Ammon's horn (tissue), 1 donor: ENCODE measurements at places on chromosomes 7 and 10.

GRCh38 chr7:106182904-106183303, 70.8 kb upstream of the SYPL1 start:
- DNase-seq, result no peak

- no peak for DNase-seq
Measured at GRCh38 chr7:7707246-7707645, 11.2 kb downstream of the RPA3 start.

- no peak for DNase-seq
Measured at GRCh38 chr7:104098890-104099289, 108.9 kb downstream of the ORC5 start.

DNA sequence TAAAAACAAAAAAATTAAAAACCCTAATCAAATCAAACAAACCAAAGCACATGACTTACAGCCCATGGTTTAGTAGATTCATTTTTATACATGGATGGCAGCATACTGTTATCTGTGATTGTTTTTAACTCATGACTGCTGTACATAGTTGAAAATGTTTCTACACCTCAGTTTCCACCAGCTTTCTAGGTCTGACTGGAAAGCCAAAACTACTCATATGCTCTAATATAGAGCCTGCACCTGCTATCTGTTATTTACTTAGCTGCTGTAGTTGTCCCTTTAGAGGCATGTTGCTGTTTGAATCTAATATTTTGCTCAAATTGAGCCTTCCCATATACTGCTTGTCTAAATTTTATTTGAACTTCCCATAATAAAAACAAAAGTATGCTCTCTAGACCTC, 289.9 kb upstream of the LRRN3 start:
- DNase-seq, result no peak

GRCh38 chr7:42080841-42081586, 156.0 kb downstream of the GLI3 start:
- no peak for DNase-seq

DNA sequence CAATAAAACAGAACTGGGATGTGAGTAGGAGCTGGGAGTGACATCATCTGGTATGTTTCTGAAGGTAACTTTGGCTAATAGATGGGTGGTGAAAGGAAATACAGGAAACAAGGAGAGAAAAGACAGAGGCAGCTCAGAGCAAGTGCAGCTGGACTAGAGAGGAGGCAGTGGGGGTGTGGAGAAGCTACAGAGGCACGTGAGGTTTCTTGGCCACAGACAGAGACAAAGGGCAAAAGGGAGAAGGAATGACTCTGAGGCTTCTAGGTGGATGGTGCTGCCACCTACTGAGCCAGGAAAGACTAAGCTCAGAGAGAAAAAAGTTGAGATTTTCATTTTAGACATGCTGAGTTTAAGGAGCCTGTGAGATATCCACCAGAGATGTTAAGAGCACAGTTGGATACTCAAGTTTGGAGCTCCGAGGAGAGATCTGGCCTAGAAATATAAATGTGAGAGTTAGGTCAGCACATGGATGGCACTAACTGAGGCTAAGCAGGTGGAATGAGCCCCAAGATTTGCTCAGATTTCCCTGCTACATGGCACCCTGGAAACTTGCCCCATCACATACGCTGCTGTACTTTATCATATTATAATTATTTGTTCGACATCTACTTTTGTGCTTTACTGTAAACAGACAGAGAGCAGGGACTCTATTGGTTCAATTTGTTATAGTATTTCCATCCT, 293.0 kb upstream of the IMMP2L start:
- DNase-seq, result peak; percentile 81

DNA sequence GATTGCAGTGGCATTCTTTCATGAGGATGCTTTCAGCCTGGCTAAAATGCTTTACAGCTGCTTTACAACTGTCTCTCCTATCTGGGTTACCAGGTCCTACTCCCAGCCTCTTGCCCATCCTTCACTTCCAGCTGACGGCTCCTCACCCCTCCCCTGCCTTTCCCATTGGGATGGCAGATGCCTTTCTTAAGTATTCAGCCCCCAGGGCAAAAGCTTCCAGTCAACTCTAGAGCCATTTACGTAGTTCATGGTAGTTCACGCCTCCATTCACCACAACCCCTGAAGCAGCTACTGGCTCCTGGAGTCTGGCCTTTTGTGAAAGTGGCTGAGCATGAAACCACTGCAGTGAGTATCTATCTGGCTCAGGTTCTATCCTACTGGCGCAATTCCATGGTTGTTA, 17.2 kb upstream of the BMPER start:
- no peak for DNase-seq

- no peak for DNase-seq
Measured at GRCh38 chr10:4067531-4067930, 282.5 kb upstream of the KLF6 start.

- no peak for DNase-seq
Measured at GRCh38 chr7:30521532-30521931, 16.9 kb upstream of the GGCT start.

DNA sequence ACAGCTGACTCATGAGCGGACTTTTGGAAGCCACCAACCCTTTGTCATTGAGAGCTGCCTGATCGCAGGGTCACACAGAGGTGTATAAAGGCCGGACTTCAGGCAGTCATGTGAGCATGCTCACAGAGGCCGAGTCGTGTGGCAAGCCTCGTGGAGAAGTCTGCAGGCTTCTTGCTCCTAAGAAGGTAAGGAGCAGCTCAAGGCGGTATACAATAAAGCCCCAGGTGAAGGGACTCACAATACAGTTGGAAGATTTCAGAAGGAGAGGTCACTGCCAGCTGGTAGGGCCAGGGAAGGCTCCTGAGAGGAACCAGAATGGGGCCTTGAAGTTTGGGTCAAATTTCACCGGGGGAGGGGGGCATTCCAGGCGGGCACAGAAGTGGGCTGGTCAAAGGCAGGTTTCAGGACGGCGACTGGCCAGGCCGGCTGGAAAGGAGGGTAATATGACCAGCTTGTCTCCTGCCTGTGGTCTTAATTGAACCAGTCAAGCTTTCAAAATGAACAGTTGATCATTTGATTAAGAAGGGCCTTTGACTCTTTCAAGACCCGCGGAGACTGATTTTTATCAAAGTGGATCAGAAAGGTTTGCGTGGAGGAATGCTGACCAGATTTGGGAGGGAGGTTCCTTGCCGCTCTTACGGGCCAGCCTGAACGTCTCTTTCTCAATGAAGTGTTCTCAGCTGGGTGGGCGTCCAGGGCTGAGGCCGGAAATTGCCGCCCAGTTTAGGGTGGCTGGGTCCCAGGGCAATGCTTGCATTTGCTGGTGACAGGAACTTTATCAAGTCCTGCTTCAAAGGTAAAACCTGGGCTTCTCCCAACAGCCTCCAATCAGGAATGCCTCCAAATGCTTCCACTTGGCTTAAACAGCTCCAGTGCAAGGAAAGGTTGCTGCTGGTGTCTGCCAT, 178.6 kb downstream of the EMX2 start:
- no peak for DNase-seq

DNA sequence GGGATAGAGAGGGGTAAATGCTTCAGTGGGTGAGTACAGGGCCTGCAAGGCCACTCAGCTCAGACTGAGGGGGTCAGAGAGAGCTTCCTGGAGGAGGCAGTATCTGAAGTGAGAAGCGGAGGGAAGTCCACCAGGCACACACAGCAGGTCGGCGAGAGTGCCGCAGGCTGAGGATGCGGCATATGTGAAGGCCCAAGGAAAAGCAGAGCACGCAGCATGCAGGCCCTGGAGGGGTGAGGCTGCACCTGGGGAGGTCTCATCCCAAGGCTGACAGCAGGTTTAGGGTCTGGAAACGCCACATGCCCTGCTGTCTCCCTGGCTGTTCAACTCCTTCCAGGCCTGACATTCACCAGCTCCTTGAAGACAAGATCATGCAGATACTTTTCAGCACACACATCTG, 40.4 kb upstream of the PSAP start:
- DNase-seq, result no peak

DNA sequence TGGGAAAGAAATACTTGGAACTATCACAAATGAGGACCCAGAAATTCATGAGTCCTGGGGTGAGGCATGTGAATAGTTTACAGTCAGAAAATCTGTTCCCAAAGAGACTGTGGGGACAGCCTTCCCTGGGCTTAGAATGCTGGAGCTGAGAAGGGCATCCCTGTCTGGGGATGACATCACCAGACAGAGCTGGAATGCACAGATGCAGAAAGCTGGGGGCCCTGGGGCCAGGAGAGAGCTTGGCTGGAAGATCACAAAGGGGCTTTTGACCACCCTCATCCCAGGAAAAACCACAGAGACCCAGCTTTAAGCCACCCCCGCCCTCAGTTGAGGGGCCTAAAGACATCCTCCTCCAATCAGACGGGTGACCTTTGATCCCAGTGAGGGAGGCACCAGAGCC, 264.5 kb downstream of the PLXNA4 start:
- no peak for DNase-seq

- DNase-seq, result no peak
Measured at GRCh38 chr10:24382596-24382978, 173.6 kb downstream of the KIAA1217 start.

GRCh38 chr10:31920538-31920937, 8.1 kb downstream of the ARHGAP12 start:
- DNase-seq, result no peak

DNA sequence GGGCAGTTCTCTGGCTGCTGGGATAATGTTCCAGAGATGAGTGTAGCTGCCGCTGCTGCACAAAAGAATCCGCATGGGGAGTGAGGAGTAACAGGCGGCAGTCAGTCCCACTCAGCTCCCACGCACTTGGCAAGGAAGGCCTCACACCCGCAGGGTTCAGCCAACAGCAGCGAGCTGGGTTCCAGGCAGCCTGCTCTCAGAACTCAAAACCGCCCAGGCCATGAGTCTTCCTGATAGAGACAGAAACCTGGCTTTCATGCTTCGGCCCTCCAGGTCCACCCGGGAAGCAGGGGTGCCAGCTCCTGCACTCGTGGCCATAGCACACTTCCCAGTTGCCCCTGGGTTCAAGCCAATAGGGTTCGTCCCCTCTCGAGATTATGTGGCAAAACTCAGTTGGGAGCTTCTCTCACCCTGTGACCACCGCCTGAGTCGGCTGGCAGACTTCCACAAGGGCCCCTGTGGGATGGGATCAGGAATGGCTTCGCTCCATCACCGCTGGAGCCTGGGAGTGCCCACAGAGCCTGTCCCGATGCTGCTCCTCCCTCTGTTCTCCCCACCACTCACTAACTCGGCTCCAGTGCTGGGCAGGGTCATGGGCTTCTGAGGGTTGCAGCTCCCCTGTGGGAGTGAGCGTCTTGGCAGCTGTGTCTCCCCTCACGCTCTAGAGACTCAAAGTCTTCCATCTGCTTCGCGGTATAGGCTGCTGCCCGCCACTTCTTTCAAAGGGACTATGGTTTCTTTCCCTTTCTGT, 20.6 kb downstream of the CLRN3 start:
- peak; percentile 70 for DNase-seq

DNA sequence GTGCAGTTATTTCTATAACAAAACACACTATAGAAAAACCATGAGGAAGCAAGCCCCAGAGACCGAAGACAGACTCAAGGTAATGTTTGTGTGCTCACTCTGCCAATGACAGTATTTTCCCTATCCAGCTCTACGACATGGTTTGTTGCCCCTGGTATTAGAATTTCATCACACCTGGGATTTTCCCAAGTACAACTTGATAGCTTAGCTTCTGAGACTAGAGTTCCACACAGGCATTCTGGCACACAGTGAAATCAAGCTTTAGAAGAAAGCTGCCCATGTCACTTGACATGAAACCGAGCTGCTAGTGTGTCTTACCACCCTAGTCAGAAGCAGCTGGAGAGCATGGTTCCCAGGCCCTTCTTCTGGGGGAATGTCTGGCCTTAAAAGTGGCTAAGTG, 44.1 kb upstream of the AKR1E2 start:
- no peak for DNase-seq

GRCh38 chr7:21642422-21642821, 99.6 kb downstream of the DNAH11 start:
- no peak for DNase-seq

DNA sequence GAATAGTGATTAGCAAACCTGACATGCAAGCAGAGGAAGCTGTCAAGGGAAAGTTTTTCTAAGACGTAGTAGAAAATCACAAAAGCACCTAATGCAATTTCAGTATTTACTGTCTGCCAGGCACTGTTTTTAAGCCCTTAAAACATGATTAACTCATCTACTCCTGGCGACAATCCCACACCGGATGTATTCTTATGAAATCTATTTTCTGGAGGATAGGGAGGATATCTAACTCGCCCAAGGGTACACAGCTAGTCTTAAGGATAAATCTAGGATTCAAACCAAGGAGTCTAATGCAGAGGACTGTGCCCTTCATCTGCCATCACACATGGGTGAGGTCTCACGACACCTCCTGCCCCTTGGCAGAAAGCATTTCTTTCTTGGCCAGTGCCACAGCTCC, 47.8 kb upstream of the FIGNL1 start:
- DNase-seq, result no peak

DNA sequence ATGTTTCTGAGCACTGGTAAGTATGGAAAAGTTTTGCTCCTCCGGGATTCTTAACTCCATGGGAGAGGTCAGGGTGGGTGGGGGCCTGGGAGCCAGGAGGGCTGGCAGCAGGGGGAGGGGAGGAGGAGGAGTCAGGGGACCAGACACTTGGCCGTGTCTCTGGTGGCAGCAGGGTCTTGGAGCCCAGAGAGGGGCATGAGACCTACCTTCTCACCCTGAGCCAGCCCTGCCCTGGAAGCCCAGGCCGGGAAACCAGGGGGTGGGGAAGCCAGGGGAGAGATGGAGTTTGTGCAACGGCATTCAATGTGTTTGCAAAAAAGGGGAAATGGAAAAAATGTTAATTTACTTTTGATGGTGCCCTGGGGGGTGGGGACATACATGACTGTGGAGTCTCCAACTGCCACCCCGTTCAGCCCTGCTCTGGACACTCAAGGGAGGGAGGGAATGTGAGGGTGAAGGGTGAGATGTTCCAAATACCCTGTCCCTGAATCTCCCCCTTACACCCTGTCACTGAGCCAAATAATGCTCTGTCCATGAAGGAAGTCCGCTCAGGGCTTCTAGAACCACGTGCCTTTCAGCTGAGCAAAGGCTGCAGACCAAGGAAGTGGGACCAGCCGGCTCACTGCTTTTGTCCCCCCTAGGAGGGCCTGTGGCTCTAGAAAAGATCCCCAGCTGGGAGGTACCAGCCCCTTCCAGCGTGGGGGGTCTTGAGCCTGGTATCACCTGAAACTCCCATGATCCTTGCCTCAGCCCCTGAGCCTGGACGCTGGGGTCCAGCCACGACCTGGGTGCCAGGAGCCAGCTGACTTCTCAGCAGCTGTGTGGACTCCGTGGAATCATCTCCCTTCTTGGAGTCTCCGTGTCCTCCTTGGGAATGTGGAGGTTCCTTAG, 48.3 kb downstream of the TMEM270 start:
- peak; percentile 67 for DNase-seq

DNA sequence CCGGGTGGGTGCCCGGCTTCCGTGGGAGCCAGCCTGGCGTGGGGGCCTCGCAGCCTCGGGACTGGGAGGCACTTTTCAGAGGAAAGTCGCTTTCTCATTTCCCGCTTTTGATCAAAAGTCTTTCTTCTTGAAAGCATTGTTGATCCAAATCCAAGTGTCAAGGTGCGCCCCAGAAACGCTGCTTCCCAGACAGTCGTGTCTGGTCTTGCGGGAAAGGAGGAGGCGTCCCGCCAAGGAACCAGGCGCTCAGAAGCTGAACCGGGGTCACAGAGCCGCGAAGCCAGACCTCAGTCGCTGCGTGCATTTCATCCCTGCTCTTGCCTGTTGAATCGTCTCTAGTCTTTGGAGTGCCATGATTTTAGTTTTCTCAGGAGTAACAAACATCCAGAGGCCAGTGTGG, 1.1 kb upstream of the BNIP3 start:
- DNase-seq, result no peak

DNA sequence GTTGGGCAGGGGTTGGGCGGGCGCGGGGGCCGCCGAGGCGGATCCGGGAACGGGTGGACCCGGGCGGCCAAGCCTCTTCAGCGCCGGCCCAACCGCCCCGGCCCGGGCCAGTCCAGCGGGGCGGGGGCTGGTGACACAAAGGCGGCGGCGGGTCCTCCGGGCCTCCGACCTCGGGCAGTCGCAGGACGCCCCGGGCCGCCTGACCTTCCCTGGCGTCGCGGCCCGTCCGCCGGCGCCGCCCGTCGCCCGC, 54.2 kb downstream of the METTL2B start:
- no peak for DNase-seq
